ENCODE measurements at places on chromosomes 5 and 9. TPM values are rescaled to one million over a fixed set of nuclear protein-coding genes. Genes with fewer than 3 reads are reported as not detected.

- DNase-seq: no peak
Observed at GRCh38 chr5:97102010-97102470, 40.4 kb downstream of the LIX1 start.

DNA sequence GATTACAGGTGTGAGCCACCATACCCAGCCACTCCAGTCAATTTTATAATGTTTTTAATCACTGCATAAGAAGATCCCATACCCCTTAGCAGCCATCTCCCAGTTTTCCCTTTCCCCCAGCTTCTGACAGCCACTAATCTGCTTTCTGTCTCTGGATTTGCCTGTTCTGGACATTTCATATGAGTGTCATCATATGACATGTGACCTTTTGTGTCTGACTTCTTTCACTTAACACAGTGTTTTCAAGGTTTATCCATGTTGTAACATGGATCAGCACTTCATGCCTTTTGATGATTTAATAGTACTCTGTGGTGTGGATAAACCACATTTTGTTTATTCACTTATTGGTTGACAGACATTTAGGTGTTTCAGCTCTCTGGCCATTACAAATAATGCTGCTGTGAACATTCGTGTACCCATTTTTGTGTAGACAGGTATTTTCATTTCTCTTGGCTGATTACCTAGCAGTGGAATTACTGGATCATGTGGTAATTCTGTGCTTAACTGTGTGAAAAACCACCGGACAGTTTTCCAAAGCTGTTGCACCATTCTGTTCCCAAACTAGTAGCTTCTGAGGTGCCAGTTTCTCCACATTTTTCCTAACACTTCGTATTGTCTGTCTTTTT, 8.6 kb downstream of the SUSD3 start:
- no peak for DNase-seq

SLC6A7 gene
- polyA plus RNA-seq: 0.03 TPM

- no peak for DNase-seq
Observed at GRCh38 chr9:109238655-109239054, 71.6 kb upstream of the FRRS1L start.

DNA sequence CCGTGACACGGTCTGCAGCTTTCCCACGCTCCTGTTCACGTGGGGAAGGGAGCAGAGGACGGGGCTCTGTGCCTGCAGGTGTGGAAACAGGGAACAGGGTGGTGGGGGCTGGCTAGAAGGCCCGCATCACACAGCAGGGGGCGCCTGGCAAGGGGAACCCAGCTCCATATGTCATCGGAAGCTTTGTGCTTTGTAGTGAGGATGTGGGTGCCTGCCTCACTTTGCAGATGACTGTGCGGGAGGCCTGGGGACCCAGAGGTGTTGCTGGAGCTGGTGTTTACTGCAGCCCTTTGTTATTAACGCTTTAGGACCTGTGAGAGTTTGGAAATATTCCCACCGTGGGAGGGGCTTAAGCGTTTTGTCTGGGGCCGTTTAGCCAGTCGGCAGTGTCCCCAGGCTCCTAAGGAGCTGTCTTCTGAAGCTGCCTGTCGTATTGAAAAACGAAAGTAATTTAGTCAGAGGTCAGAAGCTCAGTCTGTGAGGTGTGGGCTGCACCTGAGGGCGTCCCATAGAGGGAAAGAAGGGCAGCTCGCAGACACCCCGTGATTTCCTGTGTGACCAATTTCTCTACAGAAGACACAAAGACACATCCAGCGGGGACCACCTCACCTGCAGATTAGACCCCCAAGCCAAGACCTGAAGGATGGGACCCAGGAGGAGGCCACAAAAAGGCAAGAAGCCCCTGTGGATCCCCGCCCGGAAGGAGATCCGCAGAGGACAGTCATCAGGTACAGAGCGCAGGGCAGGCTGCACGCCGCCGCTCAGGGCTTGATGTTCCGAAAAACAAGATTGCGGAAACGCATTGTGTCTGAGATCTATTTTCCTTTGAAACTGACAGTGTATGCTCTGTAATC, 9.1 kb downstream of the MAN1B1 start:
- peak; percentile 91 for DNase-seq

DNA sequence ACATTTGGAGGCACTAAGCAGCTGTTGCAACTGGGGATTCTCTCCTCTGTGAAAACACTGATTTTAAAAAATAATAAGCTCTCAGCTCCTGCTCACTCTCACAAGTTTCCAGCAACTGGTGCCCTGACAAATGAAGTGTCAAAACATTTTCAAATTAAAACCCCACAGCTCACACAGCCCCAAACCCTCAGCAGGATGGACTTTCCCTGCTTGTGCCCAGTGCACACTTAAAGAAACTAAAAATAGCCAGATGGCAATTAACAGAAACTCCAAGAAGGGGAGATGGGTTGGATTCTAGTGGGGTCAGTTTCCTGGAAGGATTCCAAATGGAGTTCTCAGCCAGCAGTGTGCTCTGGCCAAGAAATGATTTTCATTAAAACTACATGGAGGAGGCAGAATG, 163.0 kb upstream of the PUM3 start:
- DNase-seq: no peak

ARL14EPL gene
- not detected for polyA plus RNA-seq

DNA sequence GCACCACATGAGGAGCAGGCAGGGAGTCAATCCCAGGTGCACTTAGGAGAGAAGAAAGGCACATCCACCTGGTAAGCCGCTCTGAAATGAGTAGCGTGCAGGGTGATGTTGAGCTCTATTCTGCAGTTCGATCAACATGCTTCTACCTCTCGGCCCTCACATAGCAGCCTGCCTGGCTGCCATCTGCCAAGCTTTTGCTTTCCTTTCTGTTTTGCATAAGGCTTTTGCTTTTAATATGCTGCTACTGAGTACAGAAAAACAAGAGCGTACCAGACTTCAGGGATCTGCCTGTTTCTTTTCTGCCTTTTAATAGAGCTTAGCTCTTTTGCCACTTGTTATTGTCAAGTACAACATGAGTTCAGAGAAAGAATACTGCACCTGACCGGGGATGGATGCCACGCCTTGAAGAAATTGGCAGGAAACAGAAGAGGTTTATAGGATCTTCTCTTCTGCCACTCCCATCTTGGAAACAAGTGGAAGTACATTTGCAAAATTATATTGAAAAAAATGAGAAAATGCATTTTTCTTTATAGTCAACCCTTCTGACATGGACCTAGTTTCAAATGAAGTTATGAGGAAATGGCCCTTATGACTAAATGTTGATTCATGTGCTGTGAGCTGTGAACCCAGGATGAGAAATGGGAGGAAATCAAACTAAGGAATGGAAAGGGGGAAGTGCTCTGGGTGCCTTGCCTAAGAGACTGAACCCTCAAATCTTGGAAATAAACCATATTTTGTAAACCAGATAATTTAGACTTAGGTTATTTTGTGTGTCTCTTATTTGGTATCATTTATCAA, 4.0 kb upstream of the FCHO2 start:
- DNase-seq: no peak

DNA sequence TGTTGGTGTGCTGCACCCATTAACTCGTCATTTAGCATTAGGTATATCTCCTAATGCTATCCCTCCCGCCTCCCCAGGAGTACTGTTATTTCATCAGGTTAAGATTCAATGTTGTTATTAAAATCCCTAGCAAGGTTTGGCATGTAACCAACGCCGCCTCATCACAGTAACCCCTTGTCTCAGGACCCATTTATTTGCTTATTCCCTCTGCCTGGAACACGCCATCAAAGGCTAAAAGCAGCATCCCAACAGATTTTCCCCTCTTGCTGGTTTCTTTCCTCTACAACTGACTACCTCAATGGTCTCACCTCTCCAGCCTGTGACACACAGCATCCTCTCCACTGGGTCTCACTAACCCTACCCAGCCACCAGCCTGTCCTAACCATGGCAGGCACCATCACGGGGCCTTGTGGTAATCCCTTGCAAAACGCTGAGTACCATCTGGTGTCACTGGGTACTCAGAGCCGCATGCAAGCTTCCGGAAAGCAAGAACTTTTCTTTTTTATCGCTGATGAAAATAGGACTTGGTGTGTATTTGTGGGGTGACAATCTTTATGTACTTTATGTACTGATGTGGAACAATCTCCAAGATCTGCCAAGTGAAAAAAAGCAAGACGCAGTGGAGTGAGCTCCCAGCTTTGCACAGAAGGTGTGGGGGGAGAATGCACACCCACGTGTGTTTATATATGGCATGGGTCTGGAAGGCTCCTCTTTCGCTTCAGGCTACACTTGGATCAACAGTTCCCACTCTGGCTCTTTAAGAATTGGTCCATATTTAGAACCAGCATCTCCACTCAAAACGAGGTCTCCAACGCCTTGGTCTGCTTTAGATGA, 6.1 kb downstream of the RPS14 start:
- DNase-seq: no peak

GPR150 gene
- polyA plus RNA-seq: 1.1 TPM

- DNase-seq: no peak
Observed at GRCh38 chr9:92603990-92604389, 65.9 kb downstream of the IPPK start.

GRCh38 chr9:4922730-4923129, 62.3 kb upstream of the JAK2 start:
- no peak for DNase-seq

- DNase-seq: no peak
Observed at GRCh38 chr9:12716823-12717600, 23.8 kb downstream of the TYRP1 start.

DNA sequence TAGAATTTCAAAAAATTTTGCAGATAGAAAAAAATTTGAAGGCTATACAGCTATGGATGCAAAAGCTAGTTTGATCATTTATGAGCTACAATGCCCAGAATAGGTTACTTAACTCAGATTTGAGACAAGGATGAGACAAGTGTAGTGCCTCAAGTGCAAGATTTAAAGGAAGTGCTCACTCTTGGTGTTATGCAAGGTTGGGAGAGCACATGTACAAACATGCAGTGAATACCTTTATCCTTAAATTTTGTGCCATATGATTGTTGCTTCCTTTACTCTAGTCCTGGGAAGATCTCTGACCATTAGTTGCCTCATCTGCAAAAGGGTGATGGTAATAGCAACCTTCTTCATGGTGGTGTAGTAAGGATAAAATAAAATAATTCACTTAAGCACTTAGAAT, 31.7 kb upstream of the PPP2R2B start:
- no peak for DNase-seq

TMEM245 gene
- 3.2 TPM for polyA plus RNA-seq
